ENCODE measurements at places on chromosomes 13 and 19.
A peak's percentile ranks its signal among the peaks of the same experiment; 100 is the strongest.

DNA sequence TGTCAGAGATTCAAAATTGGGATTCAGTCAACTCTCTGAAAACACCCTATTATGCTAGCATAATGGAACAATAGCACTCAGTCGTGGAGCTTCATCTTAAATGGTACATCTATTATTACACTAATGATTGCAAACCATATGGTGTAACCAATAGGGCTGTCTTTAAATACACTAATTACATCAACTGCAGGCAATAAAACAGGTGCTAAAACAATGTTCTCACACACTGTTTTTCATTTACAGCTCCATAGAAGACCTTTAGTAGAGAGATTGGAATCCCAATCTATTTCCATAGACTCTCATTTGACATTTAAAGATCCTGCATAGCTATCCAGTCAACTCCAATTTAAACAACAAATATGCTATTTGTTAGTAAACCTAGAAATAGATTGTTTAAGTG lies 1917.4 kb downstream of the OLFM4 start:
- DNase-seq: no peak

- DNase-seq: no peak
Measured at GRCh38 chr13:46951516-46951915, 54.7 kb upstream of the HTR2A start.

DNA sequence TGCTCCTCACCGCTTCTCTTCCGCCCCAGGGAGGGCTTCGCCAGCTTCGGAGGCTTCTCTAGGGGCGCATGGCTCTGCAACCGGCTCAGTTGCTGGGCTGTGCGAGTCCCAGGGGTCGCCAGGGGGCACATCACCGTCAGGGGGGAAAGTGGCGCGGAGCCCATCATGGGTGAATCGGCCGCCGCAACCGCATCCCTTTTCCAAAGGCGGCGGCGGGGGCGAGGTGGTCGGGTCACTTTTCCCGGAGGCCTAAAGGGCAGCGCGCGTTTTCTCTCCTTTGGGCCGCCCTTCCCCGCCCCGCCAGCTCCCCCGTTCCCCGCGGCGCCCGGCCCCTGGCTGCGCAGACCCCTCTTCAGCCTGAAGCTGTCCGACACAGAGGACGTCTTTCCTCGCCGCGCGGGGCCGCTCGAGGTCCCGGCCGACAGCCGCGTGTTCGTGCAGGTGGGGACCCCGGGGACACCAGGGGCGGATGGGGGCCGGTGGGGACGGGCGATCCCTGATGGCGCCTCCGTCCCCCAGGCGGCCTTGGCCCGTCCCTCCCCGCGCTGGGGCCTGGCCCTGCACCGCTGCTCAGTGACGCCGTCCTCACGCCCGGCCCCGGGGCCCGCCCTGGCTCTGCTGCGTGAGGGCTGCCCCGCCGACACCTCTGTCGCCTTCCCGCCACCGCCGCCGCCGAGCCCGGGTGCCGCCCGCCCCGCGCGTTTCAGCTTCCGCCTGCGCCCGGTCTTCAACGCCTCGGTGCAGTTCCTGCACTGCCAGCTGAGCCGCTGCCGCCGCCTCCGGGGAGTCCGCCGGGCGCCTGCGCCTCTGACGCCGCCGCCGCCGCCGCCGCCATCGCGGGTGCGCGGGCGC lies 1.7 kb downstream of the TGFBR3L start:
- DNase-seq: peak; percentile 53

GRCh38 chr13:83895994-83896580 lies 13.8 kb upstream of the SLITRK1 start:
- DNase-seq: no peak

DNA sequence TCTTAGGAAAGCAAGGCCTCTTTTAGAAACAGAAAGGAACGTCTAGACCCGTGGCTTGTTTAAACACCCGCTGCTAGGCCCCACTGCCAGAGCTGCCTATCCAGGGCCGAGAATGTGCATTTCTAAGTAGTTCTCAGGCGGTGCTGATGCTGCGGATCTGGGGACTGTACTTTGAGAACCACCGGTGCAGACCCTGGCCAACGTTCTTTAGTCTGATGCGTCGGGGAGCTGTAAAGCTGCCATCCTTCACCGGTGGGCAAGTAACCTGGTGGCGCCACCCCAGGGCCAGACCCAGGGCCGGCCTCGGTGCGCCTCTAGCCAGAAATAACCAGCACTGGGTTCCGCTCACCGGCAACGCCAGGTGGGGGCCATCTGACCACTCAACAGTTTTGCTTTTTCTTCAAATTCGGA lies 47.1 kb downstream of the TGDS start:
- peak; percentile 81 for DNase-seq

DNA sequence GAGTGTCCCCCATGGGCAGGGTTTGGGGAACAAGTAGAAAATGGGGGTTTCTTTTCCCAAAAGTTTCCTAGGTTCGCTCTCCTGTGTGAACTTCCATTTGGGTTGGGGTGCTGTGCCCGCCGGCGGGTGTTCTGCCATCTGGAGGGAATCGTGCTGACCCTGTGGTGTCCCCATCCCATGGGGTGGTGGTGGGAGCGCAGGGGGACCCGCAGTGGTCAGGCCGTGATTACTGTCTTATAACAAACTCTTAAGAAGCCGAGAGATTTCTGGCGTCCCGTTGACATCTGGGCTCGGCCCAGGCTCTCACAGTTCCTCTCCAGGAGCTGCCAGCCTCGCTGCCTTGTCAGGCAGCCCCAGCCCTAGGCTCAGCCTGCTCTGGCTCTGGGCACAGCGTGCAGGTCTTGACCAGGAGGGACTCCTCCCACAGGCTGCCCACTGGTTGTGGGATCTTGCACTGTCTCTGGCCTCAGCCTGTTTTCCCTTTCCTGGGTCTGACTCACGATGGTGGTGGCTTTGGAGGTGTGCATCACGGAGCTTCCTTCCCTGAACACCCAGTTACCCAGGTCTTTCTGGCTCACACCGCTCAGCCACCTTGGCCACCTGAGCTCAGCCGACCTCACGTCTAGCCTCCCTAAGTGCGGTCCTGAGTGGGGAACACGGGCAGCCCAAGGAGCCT lies 34.5 kb downstream of the PLEKHJ1 start:
- no peak for DNase-seq

- no peak for DNase-seq
Measured at GRCh38 chr19:22622901-22623840, 11.0 kb upstream of the ZNF492 start.

DNA sequence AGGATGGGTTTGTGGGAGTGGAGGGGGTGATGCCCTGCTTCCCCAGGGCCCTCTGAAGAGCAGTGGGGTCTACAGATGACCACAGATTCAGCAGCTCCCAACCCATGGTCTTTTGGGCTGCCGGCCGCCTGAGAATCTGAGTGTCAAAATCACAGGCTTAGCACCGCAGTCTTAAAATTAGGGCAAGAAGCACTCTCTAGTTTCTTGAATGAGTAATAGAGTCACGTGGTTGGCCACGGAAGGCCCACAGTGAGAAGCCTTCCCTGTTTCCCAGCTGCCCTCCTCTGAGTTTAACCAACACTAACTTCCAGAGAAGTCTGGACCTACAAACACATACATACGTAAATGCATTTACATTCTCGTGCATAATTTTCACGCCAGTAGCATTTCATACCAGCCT lies 5.2 kb downstream of the PRMT1 start:
- DNase-seq: no peak

DNA sequence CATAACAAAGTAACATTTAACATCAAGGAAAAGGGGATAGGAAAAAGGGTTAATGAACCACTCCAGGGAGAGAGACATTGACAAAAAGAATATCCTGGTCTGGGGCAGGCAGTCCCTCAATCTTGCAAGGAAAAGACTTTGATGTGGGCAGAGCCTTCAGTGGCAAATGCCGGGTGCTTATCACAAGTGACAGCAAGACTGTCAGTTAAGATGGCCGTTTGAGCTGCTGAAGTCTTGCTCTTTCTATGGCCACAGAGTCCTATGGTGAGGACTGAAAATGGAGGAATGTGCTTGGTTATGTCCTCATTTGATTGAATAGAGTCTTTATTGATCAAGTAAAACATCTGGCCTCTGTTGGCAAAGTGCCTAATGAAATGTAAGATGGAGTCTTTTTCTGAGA lies 112.1 kb downstream of the B3GLCT start:
- no peak for DNase-seq

GRCh38 chr13:33032037-33032625 lies 15.9 kb downstream of the KL start:
- no peak for DNase-seq

- no peak for DNase-seq
Measured at GRCh38 chr13:114112826-114113322, 19.5 kb downstream of the RASA3 start.

DNA sequence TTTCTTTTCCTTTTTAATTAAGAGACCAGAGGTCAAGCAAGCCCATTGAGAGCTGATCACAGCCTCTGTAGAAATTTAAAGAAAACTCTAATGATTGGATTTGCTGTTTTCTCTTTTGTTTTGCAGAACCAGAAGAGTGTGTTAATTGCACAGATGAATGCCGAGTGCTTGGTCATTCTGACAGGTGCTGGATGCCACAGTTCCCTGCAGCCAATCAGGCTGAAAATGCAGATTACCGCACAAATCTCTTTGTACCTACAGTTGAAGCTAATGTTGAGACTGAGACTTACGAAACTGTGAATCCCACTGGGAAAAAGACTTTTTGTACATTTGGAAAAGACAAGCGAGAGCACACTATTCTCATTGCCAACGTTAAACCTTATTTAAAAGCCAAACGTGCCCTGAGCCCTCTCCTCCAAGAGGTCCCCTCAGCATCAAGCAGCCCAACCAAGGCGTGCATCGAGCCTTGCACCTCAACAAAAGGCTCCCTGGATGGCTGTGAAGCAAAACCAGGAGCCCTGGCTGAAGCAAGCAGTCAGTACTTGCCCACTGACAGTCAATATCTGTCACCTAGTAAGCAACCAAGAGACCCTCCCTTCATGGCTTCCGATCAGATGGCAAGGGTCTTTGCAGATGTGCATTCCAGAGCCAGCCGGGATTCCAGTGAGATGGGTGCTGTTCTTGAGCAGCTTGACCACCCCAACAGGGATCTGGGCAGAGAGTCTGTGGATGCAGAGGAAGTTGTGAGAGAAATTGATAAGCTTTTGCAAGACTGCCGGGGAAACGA lies 93.1 kb downstream of the PCDH17 start:
- DNase-seq: no peak

- no peak for DNase-seq
Measured at GRCh38 chr19:7516878-7517277, 975 bp downstream of the ZNF358 start.

DNA sequence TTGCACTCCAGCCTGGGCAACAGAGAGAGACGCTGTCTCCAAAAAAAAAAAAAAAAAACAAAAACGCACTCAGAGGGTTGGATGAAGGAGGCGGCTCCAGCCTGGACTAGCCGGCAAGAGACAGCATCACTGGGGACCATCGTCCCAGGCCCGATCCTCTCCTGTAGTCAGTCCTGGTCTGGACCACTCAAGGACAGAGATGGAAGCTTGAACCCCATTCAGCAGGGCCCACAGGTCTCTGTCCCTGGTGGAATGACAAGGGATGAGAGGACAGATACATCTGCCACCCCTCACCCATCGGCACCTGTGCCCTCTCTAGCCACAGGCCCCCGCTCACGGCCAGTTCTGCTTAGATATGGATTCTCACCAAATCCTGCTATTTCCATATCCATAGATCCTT lies 14.0 kb downstream of the ADGRE5 start:
- no peak for DNase-seq

- DNase-seq: no peak
Measured at GRCh38 chr19:43489310-43489709, 15.2 kb downstream of the PHLDB3 start.

DNA sequence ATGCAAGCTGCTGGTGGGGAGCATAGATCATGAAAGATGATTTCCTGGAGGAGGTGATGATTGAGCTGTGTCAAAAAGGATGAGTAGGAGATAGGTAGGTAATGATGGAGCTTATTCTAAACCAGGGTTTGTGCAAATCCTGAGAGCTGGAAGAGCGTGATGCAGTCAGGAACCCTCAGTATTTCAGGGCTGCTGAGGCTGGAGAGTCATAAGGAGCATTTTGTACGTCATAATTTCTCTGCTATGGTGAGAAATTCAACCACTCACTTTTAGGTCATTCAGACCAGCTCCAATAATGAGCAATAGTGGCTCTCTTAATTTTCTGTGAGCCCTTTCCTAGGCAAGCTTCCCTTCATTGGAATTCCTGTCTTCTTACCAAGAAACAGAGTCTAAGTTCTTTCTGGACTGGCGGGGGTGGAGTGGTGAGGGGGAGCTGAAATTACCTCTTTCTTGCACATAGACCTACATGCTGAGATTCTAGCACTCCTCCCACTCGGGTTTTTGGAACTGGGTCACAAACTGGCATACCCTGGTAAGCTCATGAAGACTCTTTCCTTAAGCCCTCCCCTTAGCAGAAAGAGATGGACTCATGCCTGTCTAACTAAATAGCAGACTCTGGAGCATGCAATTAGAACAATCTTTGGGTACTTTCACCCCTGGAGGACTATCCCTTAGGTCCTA lies 62.2 kb upstream of the MYCBP2 start:
- no peak for DNase-seq

- no peak for DNase-seq
Measured at GRCh38 chr19:49247676-49248075, 77.3 kb downstream of the SLC6A16 start.

- DNase-seq: no peak
Measured at GRCh38 chr19:2540646-2541454, 64.9 kb downstream of the GADD45B start.

DNA sequence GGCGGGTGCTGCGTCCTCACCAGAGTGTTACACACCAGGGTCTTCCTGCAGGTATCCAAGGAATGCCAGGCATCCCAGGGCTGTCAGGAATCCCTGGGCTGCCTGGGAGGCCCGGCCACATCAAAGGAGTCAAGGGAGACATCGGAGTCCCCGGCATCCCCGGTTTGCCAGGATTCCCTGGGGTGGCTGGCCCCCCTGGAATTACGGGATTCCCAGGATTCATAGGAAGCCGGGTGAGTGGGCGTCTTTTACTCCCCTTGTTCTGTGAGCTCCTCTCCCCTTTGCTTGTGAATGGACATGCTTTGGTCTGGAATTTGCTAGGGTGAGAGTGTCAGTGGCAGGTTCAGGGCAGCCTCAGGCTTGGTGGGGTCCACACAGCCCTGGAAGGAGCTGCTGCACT lies 75.9 kb downstream of the RAB20 start:
- DNase-seq: no peak

DNA sequence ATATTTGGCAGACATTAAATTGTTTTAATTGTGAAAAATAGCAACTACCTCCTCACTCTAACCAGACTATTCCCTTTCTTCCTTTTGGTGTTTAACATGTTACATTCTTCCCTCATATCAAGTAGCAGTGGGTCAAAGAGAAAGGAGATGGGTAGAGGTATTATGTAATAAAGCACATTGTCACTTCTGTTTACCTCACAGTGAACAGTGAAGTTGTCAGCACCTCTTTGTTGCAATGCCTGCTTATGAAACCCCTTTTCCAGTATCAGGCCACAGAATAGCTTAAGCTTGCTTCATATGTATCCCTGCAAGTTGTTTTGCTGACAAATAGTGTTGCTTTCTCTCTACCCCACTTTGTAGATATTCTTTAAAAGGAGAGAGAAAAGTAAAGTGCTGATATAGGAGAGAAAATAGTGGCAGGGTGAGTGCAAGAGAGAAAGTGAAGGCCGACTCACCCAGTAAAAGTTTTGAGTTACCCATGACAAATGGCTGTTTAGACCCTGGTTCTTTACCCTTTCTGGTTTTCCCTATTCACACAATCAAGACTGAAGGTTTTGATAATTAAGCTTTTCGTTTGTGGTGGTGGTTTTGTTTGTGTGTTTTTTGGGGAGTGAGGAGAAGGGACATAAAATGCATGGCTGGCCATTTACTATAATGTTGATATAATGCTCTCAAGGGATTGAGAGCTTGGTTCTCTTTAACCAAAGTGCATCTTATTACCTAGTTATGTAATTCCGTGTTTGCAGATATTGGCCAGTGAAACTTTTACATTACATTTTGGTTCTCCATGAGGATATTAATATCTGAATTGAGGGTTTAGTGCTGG lies 3.7 kb downstream of the ITM2B start:
- no peak for DNase-seq

- DNase-seq: peak; percentile 15
Measured at GRCh38 chr13:80655778-80656511, 315.0 kb upstream of the SPRY2 start.
